Activated naive CD4-positive, alpha-beta T cell (primary cell): ENCODE measurements at places on chromosomes 2 and 18.

DNA sequence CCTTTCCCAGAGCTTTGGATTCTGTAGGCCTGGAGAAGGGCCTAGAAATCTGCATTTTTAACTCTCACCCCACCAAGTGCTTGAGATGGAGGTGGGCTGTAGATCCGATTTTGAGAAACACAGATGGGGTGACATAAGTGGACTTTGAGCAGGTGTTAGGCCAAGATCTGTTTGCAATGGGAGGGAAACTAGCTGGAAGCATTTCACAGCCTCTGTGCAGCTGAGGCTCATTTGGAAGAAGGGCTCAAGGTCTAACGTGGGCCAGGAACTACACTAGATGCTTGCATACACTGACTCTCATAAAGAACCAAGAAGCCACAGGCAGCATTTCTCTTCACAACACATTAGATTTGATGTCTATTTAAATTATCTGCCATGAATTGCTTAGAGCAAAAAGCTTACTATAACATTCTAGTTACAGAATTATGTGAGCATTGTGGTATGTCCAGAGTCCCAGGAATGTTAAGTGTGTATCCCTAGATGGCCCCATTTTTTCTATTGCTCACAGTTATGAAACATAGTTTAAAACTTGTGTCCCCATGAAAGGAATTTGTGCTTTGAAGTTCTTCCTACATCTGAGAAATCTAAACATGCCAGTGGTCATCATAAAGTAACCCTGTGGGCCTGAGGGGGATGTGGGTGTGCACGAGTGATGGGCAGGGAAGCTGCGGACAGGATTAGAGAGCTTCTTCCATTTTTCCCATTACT is 77.2 kb downstream of the CD28 start:
- no peak for DNase-seq

DNA sequence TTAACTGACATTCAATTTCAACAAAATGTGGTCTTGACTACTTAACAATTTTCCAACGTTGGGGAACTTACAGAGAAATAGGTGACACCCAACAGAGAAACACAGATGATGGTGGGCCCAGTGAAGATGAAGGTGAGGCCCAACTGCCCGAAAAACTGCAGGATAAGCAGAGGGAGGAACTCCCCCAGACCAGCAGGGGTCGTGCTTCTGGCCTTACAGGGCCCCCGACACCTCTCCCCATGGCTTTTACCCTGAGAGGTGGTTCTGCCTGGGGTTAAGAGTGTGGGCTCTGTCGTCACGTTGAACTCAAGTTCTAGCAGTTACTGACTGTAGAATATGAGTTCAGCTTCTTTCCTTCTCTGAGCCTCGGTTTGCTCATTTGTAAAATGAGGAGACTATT is 119.5 kb upstream of the SMIM21 start:
- DNase-seq: no peak

DNA sequence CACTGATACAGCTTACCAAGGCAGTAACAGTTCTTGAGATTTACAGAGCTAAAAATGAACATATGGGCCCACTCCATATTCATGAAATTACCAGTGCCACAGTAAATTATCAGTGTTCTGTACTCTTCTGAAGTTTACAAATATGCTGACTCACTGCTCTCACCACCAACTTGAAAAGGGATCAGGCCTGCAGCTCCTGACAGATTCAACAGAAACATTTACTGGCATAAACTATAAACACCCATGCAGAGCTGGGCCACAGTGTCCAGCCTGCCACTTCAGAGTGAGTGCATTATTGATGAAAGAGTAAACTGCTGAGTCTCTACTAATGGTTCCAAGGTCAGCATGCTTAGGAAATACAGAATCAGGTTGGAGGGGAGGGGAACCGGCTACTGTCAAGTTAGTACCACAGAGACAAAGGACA is 83.1 kb downstream of the FARSB start:
- no peak for DNase-seq

GRCh38 chr2:209808521-209808920 is 36.9 kb downstream of the UNC80 start:
- DNase-seq: no peak

- DNase-seq: no peak
Measured at GRCh38 chr18:63564561-63564960, 22.4 kb downstream of the SERPINB12 start.

DNA sequence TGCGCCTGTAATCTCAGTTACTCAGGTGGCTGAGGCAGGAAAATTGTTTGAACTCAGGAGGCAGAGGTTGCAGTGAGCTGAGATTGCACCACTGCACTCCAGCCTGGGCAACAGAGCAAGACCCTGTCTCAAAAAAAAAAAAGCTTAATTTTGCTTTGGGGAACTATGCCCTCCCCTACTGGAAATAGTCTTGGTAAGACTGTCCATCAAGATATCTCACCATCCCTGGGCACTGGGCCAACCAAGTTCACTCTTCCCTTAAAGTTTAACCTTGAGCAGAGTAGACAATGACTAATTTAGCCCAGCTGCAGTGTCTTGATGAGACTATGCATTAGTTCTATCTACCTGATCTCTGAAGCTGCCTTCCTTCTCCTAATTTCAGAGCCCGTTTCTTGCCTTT is 44.7 kb downstream of the ASXL2 start:
- no peak for DNase-seq

DNA sequence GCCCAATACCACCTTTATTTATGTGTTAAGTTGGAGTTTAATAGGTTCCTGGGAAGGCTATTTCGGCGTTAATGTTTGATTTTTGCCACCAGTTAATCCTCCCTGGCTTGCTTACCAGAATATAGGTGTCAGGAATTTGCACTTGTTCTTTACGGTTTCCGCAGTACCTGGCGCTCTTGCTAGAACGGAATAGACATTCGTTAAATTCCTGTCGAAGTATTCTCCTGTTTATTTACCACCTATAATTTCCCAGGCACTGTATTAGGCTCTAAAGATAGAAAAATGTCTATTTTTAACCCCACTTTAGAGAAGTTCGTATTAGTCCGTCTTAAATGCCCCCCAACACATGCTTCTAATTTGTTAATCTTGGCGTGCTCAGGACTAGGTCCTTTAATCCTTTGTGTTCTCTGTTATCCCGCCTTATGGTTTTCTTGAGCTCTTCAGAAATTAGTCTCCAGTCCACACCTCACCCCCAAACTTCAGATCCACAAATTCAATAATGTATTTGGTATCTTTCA is 575 bp downstream of the CCDC150 start:
- DNase-seq: no peak
